Calu3 (cell line): ENCODE measurements at places on chromosomes 12 and 14. TPM values are rescaled to one million over a fixed set of nuclear protein-coding genes. Genes with fewer than 3 reads are reported as not detected.

The ABHD4 gene
- total RNA-seq: 11.2 and 11.6 TPM in 2 replicates

The CRY1 gene
- 17.1 and 19.7 TPM in 2 replicates for total RNA-seq

The KRT3 gene
- total RNA-seq: not detected in 2 replicates

The KLHL33 gene
- not detected in 2 replicates for total RNA-seq

The ALDH6A1 gene
- 17.2 and 19.6 TPM in 2 replicates for total RNA-seq

The SMCO2 gene
- 1.6 and 2.5 TPM in 2 replicates for total RNA-seq

The WNT5B gene
- 0.24 TPM in 1 of 2 replicates, not detected in the other for total RNA-seq

The SERPINA5 gene
- 20.7 and 21.6 TPM in 2 replicates for total RNA-seq

GRCh38 chr12:27469176-27469736 is 22.7 kb downstream of the SMCO2 start:
- H3K27ac ChIP-seq: no peak overlapping the region
- H3K36me3 ChIP-seq: no peaks in the 10 kb centered on the region
- no peaks in the 10 kb centered on the region for H3K27me3 ChIP-seq
- no peak overlapping the region for H3K4me3 ChIP-seq
- H3K4me1 ChIP-seq: peaks cover 5% of the 10 kb centered on the region

DNA sequence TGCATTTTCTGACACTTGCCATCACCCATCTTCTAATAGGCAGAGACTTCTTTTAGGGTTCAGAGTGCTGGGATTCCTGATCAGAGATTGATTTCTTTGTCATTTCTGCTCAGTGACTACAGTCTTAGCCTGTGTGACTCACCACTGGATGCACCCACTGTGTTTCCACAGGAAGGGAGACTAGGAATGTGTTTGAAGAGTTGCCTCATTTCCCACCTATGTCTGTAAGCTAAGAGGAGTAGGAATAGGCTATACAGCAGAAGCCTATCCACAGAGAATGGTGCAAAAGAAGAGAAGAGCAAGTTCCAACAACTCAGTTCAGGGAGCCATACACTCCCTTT is 60.2 kb upstream of the ACTN1 start:
- H3K4me1 ChIP-seq: peaks cover 11% of the 10 kb centered on the region
- H3K4me3 ChIP-seq: no peak overlapping the region
- no peak for DNase-seq
- H3K27ac ChIP-seq: no peak overlapping the region

- H3K4me3 ChIP-seq: no peak overlapping the region
- no peak overlapping the region for H3K27ac ChIP-seq
- peaks cover 13% of the 10 kb centered on the region for H3K4me1 ChIP-seq
- peak; percentile 19 for DNase-seq
These were observed 140.0 kb downstream of the DAD1 start for GRCh38 chr14:22448905-22449599.

GRCh38 chr12:67646775-67647174 is 1.8 kb upstream of the DYRK2 start:
- H3K36me3 ChIP-seq: peaks cover 44% of the 10 kb centered on the region
- no peaks in the 10 kb centered on the region for H3K27me3 ChIP-seq
- no peak for DNase-seq

DNA sequence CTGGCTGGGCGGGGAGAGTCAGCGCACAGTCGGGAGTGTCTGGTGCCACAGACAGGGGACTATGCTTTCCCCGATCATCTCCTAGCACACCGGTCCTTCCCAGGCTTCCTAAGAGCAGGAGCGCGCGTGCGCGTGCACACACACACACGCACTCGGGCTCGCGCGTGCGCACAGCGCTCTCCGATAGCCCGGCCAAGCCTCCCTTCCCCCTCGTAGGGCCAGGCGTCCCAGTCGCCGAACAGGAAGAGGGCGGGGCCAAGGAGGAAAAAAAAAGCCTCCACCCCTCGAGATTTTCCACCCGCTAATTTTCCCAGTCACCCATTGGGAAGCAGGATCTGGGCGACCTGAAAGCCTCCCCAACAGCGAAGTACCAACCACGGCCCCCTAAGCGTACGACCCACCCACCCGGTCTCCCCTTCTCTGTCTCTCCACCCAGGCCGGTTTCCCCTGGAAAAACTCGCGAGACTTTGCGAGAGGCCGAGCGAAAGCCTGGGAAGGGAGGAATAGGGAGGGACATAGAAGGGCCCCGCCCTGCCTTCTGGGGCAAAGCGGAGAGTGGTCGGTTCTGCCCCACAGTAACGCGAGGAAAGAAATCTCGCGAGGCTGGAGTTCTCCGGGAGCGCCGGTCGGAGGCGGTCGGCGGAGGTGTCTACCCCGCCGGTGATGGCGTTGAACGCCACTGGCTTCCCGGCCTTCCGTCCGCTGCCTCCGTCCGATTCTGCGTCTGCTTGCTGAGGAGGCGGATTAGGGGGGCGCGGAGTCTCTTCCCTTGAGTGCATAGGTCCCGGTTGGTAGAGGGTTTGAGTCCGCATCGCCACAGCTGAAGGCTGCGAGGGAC is at the start of the genes FGFR1OP2 and INTS13:
Gene FGFR1OP2, plus strand, starts transcription at position 608 of the 838 bp plus-strand sequence. CDS start 15,689 bp downstream, outside the sequence.
Gene INTS13, minus strand, starts transcription at position 119 of the 838 bp plus-strand sequence. CDS start 1,178 bp downstream, outside the sequence.
- no peaks in the 10 kb centered on the region for H3K27me3 ChIP-seq
- peak; percentile 98 for DNase-seq
- H3K36me3 ChIP-seq: peaks cover 32% of the 10 kb centered on the region
- peak within 1 kb of the TSS; percentile 95 for H3K27ac ChIP-seq

GRCh38 chr14:67911562-67911961 is 92.0 kb downstream of the RAD51B start:
- no peaks in the 10 kb centered on the region for H3K27me3 ChIP-seq
- H3K36me3 ChIP-seq: no peaks in the 10 kb centered on the region
- no peak overlapping the region for H3K27ac ChIP-seq
- DNase-seq: no peak
- H3K4me1 ChIP-seq: no peaks in the 10 kb centered on the region

DNA sequence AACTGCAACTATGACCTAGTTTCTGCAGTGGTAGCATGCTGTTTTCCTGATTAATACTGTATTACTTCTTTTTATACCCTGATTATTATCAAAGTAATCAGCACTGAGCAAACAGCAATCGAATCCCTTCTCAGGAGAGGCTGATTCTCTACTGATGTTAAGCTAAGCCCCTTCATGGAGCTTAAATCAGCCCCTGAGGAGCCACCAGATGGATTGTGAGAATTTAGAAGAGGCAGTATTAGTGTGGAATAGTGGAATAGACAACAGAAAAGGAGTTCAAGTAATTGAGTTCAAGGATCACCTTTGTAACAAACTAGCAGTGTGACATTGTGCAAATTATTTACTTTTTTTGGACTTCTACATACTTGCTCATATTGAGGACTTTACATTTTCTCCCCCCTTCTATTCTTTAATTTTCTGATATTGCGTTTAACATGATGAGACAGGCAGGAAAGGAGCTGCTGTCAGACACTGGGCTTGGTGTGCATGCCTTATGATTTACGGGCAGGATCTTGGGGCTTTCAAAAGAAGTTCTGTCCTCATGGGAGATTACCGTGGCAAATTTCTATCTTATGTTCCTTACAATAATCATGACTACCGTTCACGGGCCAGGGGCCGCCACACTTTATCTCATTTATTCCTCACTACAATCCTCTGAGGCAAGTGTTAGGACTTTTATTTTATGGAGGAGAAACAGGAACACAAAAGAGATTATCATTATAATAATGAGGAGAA is 68.0 kb downstream of the PTPRR start:
- H3K4me1 ChIP-seq: no peaks in the 10 kb centered on the region
- no peak overlapping the region for H3K4me3 ChIP-seq
- H3K27ac ChIP-seq: no peak overlapping the region
- H3K27me3 ChIP-seq: no peaks in the 10 kb centered on the region
- DNase-seq: no peak
- no peaks in the 10 kb centered on the region for H3K36me3 ChIP-seq

GRCh38 chr12:54405573-54405972 is 13.5 kb downstream of the ITGA5 start:
- peaks cover 18% of the 10 kb centered on the region for H3K27me3 ChIP-seq
- no peak overlapping the region for H3K27ac ChIP-seq
- no peak overlapping the region for H3K4me3 ChIP-seq
- no peak for DNase-seq

- no peak overlapping the region for H3K4me3 ChIP-seq
- H3K27ac ChIP-seq: no peak overlapping the region
- H3K27me3 ChIP-seq: no peaks in the 10 kb centered on the region
- no peaks in the 10 kb centered on the region for H3K36me3 ChIP-seq
These were observed 188.0 kb downstream of the CAND1 start for GRCh38 chr12:67457136-67457535.

DNA sequence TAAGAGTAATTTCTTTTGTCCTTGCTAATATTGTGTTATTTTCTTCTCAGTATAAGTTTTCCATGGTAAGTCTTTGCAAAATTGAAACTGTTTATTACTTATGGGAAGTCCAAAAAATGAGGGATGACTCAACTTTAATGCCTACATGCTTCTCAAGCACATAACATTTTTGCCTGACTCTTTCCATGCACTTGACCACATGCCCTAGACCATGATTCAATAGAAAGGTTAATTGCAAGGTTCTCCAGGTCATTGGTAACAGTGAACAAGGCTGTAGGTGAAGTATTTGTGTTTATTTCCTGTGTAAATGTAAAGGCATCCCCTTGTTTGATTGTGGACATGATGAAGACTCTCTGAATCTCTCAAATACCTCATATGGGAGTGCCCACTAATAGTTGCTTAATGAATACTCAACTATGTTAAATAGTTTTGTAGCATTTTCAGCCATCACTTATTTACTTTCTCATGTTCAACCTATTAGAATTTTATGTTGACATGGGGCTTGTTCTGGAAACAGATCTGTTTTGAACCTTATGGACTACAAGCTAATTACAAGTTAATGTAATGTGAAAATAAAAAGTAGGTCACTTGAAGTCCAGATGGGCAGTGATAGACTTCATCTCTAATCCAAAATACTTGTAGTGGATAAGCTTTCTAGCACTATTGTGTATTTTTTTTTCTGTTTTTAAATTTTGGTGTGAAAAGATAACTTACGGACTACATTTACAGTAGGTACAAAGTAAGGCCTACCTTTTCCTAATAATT is 131.7 kb downstream of the TMTC2 start:
- no peaks in the 10 kb centered on the region for H3K4me1 ChIP-seq
- H3K27ac ChIP-seq: no peak overlapping the region
- H3K27me3 ChIP-seq: no peaks in the 10 kb centered on the region
- no peak overlapping the region for H3K4me3 ChIP-seq
- DNase-seq: no peak
- no peaks in the 10 kb centered on the region for H3K36me3 ChIP-seq

DNA sequence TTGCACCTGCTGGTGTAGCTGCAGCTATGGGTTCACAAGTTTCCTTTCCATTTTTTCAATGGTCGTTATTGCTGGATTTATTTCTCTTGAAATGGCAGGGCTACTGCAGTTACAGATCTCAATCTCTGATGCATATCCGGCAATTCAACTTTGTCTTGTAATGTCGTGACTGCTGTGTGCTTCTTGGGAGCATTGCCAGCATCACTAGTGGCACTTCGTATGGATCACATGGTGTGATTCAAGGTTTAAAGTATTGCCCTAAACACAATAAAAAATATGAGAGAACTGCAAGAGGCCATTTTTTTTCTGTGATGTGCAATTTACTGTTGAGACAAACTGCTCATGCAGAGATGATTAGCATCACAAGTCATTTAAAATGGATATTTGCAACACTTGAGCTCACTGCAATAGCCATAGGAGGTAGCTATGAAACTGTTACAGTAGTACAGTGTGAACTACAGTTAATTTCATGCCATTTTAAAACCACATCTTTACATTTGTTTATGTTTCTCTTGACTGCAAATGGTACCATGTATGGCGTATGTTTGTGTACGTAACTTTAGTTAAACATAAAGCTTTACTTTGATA is 217.4 kb upstream of the PDE3A start:
- H3K4me3 ChIP-seq: no peak overlapping the region
- no peak overlapping the region for H3K27ac ChIP-seq
- H3K27me3 ChIP-seq: no peaks in the 10 kb centered on the region
- H3K4me1 ChIP-seq: no peaks in the 10 kb centered on the region

DNA sequence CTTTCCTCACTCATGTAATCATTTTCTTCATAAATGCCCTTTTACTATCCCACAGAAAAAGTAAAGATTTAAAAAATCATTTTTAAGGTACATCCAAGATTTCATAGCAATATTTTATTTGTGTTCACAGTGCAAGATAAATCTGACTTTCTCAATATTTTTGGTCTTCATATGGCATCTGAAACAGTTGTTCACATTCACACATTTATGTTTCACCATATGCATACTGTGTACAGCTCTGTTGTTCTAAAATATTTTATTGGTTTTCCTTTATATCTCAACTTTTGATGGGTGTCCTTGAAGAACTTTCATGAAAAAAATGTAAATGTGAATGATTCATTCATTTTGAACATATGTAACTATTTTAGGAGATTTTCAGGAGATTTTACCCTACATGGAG is 348.7 kb downstream of the SNAPC1 start:
- no peak overlapping the region for H3K4me3 ChIP-seq
- H3K4me1 ChIP-seq: no peaks in the 10 kb centered on the region
- DNase-seq: no peak
- H3K27ac ChIP-seq: no peak overlapping the region
- no peaks in the 10 kb centered on the region for H3K36me3 ChIP-seq
- H3K27me3 ChIP-seq: no peaks in the 10 kb centered on the region

GRCh38 chr14:71166180-71166837 is 259.1 kb downstream of the PCNX1 start:
- peak overlapping the region; percentile 56 for H3K27ac ChIP-seq
- H3K36me3 ChIP-seq: peaks cover 5% of the 10 kb centered on the region
- peaks cover 18% of the 10 kb centered on the region for H3K27me3 ChIP-seq
- no peak for DNase-seq

DNA sequence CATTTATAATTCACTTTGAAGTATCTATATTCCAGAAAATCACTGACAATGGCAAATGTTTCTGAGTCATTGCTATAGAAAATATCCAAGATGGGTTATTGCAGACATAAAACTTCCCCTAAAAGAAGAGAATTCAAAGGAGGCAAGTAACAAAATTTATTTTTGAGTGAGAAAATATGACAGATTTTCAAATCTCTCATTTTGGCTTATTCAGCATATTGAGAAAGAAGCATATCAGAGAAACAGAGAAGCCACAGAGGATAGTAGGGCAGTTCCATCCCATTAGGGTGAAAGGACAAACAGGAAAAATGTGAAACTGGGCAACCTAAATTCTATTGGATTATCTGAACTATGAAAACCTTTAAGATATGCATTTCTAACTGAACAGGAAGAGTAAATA is 85.0 kb downstream of the SYT1 start:
- no peak for DNase-seq
- no peaks in the 10 kb centered on the region for H3K36me3 ChIP-seq
- no peak overlapping the region for H3K27ac ChIP-seq
- H3K27me3 ChIP-seq: no peaks in the 10 kb centered on the region

GRCh38 chr12:127767656-127768055 is 499.3 kb upstream of the TMEM132C start:
- no peaks in the 10 kb centered on the region for H3K36me3 ChIP-seq
- no peak overlapping the region for H3K27ac ChIP-seq
- H3K4me1 ChIP-seq: no peaks in the 10 kb centered on the region

- no peaks in the 10 kb centered on the region for H3K27me3 ChIP-seq
- peaks cover 4% of the 10 kb centered on the region for H3K4me1 ChIP-seq
- no peak overlapping the region for H3K27ac ChIP-seq
- H3K4me3 ChIP-seq: no peak overlapping the region
- peaks cover 4% of the 10 kb centered on the region for H3K36me3 ChIP-seq
These were observed 15.5 kb downstream of the MORN3 start for GRCh38 chr12:121653999-121654398.

GRCh38 chr14:64509036-64509435 is 4.5 kb downstream of the ZBTB1 start:
- H3K36me3 ChIP-seq: peaks cover 34% of the 10 kb centered on the region
- no peaks in the 10 kb centered on the region for H3K27me3 ChIP-seq
- no peak for DNase-seq
- H3K4me1 ChIP-seq: peaks cover 39% of the 10 kb centered on the region
